ENCODE measurements at places on chromosomes 13 and 19.

DNA sequence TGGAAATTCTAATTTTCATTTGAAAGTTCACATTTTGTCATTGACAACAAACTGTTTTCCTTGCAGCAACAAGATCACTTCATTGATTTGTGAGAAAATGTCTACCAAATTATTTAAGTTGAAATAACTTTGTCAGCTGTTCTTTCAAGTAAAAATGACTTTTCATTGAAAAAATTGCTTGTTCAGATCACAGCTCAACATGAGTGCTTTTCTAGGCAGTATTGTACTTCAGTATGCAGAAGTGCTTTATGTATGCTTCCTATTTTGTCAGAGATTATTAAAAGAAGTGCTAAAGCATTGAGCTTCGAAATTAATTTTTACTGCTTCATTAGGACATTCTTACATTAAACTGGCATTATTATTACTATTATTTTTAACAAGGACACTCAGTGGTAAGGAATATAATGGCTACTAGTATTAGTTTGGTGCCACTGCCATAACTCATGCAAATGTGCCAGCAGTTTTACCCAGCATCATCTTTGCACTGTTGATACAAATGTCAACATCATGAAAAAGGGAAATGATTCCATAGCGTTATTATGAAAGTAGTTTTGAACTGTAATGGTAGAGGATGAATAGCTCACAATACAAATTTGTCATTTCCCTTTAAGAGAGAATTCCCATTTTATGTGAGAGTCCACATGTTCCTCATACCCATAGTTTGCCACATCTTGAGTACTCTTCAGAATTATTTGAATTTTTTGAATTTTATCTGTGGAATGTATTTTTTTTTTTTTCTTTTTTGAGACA lies 2.6 kb downstream of the BRCA2 start:
- DNase-seq: peak; percentile 90

DNA sequence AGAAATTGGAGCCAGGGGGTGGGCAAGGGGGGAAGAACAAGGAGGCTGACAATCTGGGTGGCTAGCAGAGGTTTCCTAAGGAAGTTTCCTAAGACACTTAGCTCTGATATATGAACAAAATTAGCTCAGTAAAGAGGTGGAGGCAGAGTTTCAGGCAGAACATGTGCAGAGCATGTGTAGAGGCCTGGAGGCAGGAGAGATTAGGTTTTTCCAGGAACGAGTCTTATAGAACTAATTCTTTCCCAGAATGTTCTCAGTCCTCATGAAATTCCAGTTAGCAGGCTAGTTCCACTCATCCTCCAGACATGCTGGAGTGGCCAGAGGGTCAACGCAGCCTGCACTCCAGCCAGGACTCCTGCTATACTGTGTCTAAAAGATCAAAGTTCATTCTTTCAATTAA lies 184.7 kb downstream of the LACC1 start:
- no peak for DNase-seq

DNA sequence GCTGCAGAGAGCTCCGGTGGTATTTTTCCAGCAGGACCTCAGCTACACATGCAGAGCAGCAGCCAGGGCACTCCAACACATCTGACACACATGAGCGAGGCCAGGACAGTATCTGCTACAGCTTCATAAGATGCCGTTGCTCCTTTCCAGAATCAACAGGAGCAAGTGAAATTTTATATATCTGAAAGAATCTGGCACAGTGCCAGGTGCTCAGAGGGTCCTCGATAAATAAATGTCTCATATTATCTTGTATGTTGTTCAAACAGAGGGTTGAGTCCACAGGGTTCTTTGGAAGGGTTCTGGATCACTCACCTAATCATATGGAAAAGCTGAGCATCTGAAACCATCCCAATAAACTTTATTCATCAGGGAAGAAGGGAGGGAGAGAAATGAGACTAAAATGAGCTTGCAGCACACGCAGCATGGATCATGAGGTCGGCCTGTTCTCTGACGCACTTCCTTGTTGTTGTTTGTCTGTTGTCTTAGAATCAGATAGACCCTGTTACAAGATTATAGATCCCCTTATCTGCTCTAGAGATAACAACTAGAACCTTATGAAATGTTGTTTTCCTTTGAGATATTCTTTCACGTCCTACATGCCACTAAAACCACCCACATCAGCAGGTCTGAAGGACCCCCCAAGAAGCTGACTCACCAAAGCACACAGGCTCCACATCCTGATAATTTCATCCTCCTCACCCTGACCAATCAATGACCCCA lies 3.2 kb upstream of the METTL21C start:
- no peak for DNase-seq

GRCh38 chr19:10290357-10290875 lies 664 bp downstream of the ICAM5 start:
- no peak for DNase-seq

DNA sequence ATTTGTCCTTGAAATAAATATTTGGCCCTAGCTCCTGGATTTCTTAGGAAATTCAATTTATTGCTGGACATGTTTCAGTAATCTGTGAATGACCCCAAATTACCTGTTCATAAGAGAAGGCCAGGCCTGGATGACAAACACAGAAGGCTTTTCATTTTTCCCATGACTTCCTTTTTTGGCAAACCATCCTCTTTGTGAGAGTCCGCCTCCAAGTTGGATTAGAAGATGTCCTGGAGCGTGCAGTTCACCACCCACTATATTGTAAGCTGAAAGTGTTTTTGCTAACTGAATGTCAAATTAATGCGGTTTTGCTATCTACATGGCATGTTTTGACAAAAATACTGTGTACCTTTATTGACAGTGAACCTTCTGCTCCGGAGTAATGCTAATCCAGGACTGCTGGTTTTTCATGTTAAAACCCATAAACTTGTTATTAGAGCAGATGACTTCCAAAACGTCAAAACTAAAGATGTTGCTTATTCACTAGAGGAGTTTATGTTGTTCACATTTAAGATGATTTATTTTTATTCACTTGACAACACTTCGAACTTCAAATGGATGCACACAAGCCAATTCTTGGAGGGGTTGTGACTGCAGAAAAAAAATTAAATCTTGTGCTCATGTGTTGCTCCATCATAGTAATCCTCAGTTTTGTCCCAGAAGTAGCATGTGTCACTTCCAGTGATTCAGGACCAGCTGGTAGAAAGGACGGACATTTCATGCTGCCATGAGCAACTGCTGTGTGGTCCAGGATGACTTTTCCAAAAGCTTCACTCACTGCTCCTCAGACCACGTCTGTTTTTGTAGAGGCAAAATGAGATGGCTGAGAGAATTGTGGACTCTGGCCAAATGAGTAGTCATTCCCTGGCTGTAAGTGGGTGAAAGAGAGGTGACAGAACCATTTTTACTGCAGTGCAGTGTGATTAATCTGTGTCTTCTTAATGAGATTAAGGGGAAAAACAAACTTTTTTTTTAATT lies 71.0 kb downstream of the ITGBL1 start:
- DNase-seq: no peak

All from inflammatory macrophage (primary cell).